ENCODE measurements at places on chromosomes 5 and 9. TPM values are rescaled to one million over a fixed set of nuclear protein-coding genes. Genes with fewer than 3 reads are reported as not detected.

Gene PCDH1
- 25.5 TPM for total RNA-seq

Gene TEX48
- not detected for total RNA-seq

Gene C5orf34
- 4.7 TPM for total RNA-seq

Gene HAVCR2
- 10.6 TPM for total RNA-seq

Gene PRKAA1
- total RNA-seq, result 83.4 TPM

DNA sequence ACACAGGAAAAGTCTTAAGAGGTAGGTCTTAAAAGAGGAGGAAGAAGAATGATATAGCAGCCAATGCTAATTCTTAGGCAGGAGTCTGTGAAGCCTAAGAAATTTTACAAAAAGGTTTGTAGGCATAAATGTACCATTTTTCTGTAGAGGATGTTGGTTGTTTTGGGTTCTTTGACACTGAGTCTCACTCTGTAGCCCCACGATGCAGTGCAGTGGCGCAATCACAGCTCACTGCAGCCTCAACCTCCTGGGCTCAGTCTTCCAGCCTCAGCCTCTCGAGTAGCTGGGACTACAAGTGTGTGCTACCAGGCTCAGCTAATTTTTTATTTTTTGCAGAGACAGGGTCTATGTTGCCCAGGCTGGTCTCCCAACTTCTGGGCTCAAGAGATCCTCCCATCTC is 37.7 kb upstream of the RNF38 start:
- no peaks in the 10 kb centered on the region for H3K27me3 ChIP-seq
- no peak overlapping the region for H3K27ac ChIP-seq
- H3K4me3 ChIP-seq, result no peak overlapping the region

DNA sequence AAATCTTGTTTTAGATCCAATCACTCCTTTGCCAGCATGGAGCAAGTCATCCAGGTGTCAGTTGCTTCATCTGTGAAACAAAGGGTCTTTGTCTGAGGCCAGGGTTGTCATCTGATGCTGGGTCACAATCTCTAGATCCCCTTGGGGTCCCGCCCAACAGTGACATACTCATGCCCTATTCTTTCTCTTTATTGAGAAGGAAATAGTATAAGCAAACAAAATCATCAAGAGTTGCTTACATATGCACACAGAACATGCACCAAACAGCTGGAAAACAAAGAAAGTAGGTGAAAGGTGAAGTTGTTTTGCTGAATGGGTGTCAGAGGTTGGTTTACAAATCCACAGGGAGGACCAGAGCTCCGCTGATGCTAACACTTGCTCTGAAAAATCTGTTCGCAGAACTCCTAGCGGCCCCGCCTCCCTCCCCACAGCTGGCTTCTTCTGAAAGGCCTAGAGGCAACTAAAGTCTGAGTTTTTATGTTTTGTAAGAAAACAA is 106.1 kb upstream of the SLC44A1 start:
- H3K4me3 ChIP-seq, result no peak overlapping the region
- peak overlapping the region; percentile 47 for H3K27ac ChIP-seq
- peak; percentile 86 for DNase-seq
- no peaks in the 10 kb centered on the region for H3K36me3 ChIP-seq

GRCh38 chr5:72291601-72292000 is 28.4 kb downstream of the MRPS27 start:
- H3K27ac ChIP-seq, result no peak overlapping the region
- H3K4me1 ChIP-seq, result peaks cover 3% of the 10 kb centered on the region
- no peaks in the 10 kb centered on the region for H3K27me3 ChIP-seq
- DNase-seq, result no peak
- H3K36me3 ChIP-seq, result no peaks in the 10 kb centered on the region

DNA sequence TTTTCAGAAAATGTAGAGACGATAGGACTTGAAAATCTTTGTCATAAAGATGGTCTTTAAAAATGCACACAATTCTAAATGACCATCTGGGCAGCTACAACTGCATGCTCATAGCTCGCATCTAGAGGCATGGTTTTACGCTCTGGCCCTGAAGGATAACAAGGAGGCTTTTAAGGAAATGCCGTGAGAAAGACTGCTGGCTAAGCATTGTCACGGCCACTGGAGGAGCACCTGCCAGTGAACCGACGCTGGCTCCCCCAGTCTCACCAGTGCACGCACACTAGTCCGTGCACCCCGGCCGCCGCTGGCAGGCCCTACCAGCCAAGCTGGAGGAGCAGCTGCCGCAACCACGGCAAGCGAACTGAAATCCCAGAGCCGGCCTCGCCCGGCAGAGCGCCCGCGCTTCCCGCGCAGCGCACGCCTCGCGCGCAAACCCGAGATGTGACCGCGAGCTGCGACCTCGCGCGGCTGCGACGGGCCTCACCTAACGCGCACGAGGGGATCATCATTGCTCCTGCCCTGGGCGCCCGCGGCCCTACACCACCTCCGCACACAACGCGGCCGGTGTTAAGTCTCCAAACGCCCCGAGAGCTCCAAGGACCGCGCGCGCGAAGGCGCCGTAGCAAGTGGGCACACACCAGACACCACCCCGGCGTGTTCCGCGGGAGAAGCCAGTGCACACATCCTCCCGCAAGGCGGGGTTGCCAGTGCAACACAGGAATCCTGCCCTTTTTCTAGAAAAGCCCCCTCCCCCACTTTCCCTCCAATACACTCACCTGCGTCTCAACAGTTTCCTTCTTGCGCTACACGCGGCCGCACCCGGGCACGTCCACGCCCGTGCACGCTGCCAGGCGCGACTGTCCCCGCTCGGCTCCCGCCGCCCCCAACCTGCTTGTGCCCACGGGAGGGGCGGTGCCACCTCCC is 5.3 kb downstream of the ELAVL2 start:
- no peak overlapping the region for H3K27ac ChIP-seq
- no peak for DNase-seq
- no peaks in the 10 kb centered on the region for H3K36me3 ChIP-seq
- H3K4me3 ChIP-seq, result peak overlapping the region; percentile 49

GRCh38 chr9:97480749-97481148 is 20.7 kb upstream of the TMOD1 start:
- H3K4me1 ChIP-seq, result peaks cover 3% of the 10 kb centered on the region
- H3K27me3 ChIP-seq, result no peaks in the 10 kb centered on the region
- no peak overlapping the region for H3K4me3 ChIP-seq
- peaks cover 2% of the 10 kb centered on the region for H3K36me3 ChIP-seq
- no peak for DNase-seq
- H3K27ac ChIP-seq, result no peak overlapping the region

GRCh38 chr9:131253891-131254491 is 22.3 kb downstream of the FAM78A start:
- peaks cover 10% of the 10 kb centered on the region for H3K36me3 ChIP-seq
- H3K27ac ChIP-seq, result no peak overlapping the region
- H3K27me3 ChIP-seq, result no peaks in the 10 kb centered on the region
- H3K4me1 ChIP-seq, result peaks cover 13% of the 10 kb centered on the region
- no peak overlapping the region for H3K4me3 ChIP-seq

DNA sequence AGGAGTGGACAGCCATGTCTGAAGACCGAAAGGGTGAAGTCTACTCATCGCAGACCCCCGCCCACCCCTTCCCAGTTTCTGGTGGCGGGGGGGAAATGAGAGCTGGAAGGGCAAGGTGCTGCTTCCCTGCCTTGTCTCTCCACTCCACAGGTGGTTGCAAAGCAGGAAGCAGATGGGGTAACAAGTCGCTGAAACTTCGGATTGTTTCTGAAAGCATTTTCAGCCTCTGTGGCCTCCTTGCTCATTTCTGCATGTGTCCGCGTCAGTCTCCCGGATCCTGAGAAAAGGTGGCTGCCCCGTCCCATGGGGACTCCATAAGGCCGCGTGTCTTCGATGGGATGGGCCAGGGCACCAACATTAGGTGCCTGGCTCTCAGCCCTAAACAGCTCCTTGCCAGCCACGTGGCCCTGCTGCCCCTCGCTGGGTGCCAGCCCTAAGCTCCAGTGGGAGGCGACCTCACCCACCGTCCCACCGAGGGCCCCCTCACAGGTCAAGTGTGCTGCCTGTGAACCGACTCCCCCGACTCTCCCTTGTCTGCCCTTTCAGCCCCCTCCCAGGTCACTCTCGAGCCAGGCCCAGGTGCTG is 971 bp downstream of the PHYKPL start:
- DNase-seq, result no peak
- H3K4me3 ChIP-seq, result peak overlapping the region; percentile 73
- H3K4me1 ChIP-seq, result peaks cover 42% of the 10 kb centered on the region
- no peaks in the 10 kb centered on the region for H3K27me3 ChIP-seq
- peaks cover 32% of the 10 kb centered on the region for H3K36me3 ChIP-seq

DNA sequence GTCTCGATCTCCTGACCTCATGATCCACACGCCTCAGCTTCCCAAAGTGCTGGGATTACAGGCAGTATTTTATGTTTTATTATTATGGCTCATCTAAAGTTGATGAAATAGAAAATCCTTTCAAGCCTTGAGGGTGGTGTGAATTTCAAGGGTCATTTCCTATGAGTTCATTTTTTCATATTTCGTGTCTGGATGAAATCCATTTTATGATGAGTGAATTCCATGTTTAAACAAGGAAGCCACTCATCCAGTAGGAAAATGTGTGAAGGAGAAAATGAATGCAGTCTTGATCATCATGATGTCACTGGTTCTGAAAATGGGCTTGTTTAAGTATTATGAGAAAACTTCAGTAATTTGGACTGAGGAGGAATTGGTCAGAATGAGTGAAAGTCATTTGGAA is 74.6 kb upstream of the ZSWIM6 start:
- H3K27ac ChIP-seq, result no peak overlapping the region
- H3K27me3 ChIP-seq, result no peaks in the 10 kb centered on the region
- H3K4me3 ChIP-seq, result no peak overlapping the region
- no peak for DNase-seq
- peaks cover 3% of the 10 kb centered on the region for H3K4me1 ChIP-seq

GRCh38 chr5:171641891-171642290 is 143.7 kb upstream of the SMIM23 start:
- DNase-seq, result no peak
- no peak overlapping the region for H3K27ac ChIP-seq
- H3K27me3 ChIP-seq, result peaks cover 5% of the 10 kb centered on the region
- H3K36me3 ChIP-seq, result no peaks in the 10 kb centered on the region

DNA sequence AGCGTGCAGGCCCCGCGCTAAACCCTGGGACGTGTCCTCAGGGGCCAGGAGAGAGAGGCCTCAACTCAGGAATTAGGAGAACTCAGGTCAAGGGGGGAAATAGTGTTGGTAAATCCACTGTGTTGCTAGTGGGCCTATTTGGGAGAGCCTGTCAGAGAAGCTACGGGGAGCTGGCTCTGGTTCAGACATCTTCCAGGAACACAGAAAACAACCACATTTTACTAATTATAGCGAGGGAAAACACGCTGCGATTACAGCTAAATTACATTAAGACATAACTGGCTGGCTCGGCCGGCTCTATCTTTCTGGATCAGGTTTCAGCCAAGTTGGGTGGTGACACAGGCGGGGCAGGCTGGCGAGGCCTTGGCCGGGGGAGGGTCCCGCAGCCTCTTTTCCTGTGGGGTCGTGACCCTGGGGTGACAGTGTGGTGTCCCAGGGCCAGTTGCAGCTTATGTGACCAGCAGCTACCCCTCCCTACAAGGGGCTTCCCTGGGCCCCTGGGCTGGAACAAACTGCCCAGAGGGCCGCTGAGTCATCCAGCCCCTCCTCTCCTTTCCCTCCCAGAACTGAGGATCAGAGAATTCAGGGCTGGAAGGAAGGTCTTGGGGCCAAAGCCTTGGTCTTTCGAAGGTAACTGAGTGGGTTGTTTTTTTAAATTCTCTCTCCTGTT is 75.1 kb downstream of the FGF18 start:
- peak overlapping the region; percentile 77 for H3K27ac ChIP-seq
- H3K36me3 ChIP-seq, result no peaks in the 10 kb centered on the region
- H3K27me3 ChIP-seq, result no peaks in the 10 kb centered on the region
- no peak overlapping the region for H3K4me3 ChIP-seq
- DNase-seq, result no peak

GRCh38 chr9:12775679-12776512 is 1.1 kb downstream of the LURAP1L start:
- no peaks in the 10 kb centered on the region for H3K36me3 ChIP-seq
- peak; percentile 62 for DNase-seq
- H3K27ac ChIP-seq, result peak overlapping the region; percentile 94
- H3K4me1 ChIP-seq, result no peaks in the 10 kb centered on the region
- H3K4me3 ChIP-seq, result peak overlapping the region; percentile 88

DNA sequence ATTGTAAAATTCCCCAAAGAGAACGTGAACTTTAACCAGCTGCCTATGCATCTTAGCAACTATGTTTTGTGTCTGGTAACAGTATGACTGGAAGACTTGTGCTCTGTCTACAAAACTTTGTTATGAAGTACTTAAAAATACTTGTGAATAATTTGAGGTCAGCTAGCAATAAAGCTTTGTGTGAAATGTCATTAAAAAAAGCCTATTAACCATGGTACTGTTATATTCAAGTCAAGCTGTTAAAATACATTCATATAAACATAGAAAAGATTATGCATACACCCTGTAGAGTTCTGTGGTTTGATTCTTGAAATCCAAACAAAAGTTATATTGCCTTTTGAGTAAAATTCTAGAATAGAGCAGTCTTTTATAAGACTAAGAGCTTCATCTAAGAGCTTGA is 60.1 kb downstream of the VCAN start:
- H3K4me1 ChIP-seq, result no peaks in the 10 kb centered on the region
- H3K27me3 ChIP-seq, result no peaks in the 10 kb centered on the region

GRCh38 chr5:88683506-88684135 is 199.4 kb downstream of the MEF2C start:
- peaks cover 10% of the 10 kb centered on the region for H3K36me3 ChIP-seq
- peak overlapping the region; percentile 75 for H3K4me3 ChIP-seq
- peaks cover 18% of the 10 kb centered on the region for H3K4me1 ChIP-seq
- peaks cover 57% of the 10 kb centered on the region for H3K27me3 ChIP-seq
- peak overlapping the region; percentile 99 for H3K27ac ChIP-seq
- DNase-seq, result peak; percentile 97

DNA sequence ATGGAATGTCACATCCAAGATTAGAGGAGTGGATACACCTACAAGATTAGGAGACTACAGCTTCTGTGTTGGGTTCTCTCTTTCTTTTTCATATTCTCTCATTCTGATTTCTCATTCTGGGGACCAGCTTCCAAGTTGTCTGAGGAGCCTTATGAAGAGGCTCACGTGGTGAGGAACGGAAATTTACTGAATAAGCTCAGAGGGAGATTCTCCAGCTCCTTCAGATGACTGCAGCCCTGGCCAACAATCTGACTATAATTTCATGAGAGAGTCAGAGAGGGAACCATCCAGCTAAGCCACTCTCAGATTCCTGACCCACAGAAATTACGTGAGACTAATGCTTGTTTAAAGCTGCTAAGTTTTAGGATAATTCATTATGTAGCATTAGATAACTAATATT is 27.1 kb upstream of the TENT2 start:
- no peak overlapping the region for H3K4me3 ChIP-seq
- no peaks in the 10 kb centered on the region for H3K27me3 ChIP-seq
- no peaks in the 10 kb centered on the region for H3K36me3 ChIP-seq
- no peak overlapping the region for H3K27ac ChIP-seq

- H3K4me1 ChIP-seq, result no peaks in the 10 kb centered on the region
- no peak for DNase-seq
- H3K27me3 ChIP-seq, result no peaks in the 10 kb centered on the region
- H3K4me3 ChIP-seq, result no peak overlapping the region
- H3K36me3 ChIP-seq, result no peaks in the 10 kb centered on the region
These were observed 117.3 kb downstream of the TTLL11 start for GRCh38 chr9:121975801-121976277.

All from spinal cord (tissue), 10 donors.